ENCODE measurements at places on chromosomes 6 and 20.

- no peak for DNase-seq
These were observed 20.6 kb downstream of the DTNBP1 start for GRCh38 chr6:15642276-15642675.

DNA sequence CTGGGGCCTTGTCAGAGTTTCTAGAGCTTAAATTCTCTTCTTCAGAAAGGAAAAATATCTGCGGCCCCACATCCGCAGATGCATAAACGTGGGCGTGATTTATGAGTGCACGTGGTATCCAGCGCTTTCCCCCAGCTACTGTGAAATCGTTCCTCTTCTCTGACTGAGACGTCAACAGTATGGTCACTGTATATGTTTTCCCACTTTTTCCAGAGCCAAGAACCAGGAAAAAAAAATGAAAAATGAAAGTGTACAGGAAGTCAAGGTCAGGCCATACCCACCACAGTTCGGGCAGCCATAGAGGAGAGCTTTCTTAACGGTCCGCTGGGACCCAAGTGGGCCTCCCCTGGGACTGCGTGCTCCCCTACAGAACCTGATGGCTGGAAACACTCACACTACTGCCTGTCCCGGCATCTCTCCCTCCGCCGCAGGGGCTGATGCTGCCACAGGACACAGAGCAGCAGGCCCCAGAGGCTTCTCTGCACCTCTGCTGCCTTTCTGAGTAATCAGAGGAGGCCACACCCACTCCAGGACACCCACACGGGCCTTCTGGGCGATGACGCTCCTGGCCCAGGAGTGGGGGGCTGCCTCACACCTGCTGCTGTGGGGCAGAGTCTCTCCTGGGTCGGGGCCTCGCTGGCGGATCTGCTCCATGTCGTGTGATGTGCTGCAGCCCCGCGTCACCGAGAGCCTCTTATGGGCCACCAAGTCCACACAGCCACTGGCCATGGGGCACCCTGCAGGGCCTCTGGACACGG, 16.4 kb upstream of the STX16 start:
- no peak for DNase-seq

GRCh38 chr6:168535711-168536110, 94.7 kb downstream of the SMOC2 start:
- DNase-seq = no peak

DNA sequence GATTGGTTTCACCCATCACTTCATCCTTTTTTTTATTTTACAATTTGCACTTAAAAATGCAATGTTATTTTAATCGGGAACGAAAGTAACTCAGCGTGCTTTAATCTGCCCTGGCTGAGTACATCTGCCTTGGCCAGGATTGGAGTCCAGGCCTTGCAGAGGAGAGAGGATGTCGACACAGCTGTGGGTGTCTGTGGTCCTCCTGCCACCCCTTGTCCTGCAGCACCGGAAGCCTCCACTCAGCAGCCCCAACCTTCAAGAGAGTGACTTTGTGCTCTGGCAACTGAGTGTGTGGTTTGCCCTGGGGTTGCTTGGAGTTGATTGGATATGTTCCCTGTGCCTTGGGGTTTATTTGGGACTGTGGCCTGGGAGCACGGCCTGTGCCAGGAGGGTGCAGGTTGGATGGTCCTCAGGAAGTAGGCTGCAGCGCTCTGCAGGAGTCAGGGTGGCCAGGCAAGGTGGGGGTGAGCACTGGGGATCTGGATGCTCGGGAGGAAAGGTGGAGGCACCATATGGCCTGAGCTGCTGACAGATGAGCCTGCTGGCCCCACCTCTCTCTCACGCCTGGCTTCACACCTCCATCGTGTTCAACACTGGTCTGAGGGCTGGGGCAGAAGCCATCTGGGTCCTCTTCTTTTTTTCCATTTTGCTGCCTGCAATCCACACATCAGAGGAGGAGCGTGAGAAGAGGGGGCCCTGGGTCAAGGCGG, 4.3 kb downstream of the MYT1 start:
- no peak for DNase-seq

DNA sequence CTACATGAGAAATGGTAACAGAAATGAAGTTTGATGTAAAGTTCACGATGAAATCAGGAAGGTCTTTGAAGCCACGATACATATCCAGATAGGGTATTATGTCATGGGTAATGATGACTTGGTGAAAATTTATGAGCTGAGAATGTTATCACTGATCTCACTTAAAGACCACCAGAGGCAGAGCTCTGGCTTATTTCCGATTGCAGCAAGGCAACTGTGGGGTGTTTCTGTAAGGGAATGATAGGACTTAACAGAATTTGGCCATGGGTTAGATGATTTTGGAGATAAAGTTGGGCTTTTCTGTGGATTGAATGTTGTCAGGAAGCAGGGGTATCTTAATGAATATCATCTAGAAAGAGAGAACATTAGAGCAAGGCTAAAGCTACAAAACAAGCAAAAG, 508.4 kb downstream of the HDGFL1 start:
- DNase-seq = no peak

- DNase-seq = no peak
These were observed 219.3 kb downstream of the GMDS start for GRCh38 chr6:2026133-2026532.

- DNase-seq = no peak
These were observed 3.8 kb downstream of the SEC23B start for GRCh38 chr20:18511571-18511970.

DNA sequence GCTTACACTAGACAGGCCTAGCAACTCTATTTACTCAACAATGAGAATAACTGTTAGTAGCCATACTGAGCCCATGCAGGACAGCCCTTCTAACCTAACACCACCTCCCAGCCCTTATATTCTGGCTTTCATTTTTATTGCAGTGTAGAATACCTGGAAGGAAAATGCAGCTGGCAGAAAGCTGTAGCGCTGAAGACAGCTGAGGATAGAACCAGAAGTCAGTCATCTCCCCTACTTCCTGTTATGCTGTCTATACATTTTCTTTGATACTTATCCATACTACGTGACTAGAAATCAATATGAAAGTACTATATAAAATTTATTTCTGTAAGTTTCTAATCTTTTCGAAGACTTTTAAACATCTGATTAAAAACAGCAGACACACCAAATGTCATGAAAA, 182.6 kb upstream of the SHLD1 start:
- no peak for DNase-seq

- DNase-seq = no peak
These were observed 51.9 kb upstream of the NFATC2 start for GRCh38 chr20:51594236-51595057.

DNA sequence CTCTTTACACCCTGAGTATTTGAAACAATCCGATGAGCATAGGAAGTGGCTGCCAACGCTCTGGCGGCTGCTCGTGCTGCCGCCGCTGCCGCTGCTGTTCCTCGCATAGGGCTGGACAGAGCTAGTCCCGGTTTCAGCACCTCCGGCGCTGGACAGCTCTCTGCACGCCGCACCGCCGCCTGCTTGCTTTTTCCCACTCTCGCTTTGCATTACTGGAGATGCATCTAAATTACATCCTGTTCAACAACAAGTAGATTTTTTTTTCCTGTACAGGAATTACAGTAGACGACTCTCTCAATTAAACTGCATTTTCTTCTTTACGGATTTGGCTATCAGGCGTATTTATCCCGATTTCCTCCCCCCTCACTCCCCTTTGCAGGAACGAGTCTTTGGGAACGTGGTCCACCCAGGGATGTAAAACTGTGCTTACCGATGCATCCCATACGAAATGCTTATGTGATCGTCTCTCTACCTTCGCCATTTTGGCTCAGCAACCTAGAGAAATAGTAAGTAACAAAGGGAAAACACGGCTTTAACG, 563.8 kb downstream of the LMBRD1 start:
- DNase-seq = no peak

DNA sequence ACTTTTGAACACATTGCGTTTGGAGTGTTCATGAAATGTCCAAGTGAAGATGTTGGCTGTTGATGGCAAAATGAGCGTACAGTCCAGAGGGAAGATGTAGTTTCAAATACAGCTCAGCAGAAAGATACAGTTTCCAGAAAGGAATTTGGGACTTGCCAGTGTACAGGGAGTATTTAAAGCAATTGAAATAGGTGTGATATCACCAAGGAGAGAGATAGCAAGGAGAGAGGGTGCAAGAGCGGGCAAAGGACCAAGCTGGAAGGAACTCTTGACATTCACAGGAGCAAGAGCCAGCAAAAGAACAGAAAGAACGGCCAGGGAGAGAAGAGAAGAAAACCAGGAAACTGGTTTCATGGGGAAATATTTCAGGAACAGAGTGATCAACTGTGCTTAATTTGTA, 47.8 kb downstream of the CARMIL1 start:
- DNase-seq = peak; percentile 61

DNA sequence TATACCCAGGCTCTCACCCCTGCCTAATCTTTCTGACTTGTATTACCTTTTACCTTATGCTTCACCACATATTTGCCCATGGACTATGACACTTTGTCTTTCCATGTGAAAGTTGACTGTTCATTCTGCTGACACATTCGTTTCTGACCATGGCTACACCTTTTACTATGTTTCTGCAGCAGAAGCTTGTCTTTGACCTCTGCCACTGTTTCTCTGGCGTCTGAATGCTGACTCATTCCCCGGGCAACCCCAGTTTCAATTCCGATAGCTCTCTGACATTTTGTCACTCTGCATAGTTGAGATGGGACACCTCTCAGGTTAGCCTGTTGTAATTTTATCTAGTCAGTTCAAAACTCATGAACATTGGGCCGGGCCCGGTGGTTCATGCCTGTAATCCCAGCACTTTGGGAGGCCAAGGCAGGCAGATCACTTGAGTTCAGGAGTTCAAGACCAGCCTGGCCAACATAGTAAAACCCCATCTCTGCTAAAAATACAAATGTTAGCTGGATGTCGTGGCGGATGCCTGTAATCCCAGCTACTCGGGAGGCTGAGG, 50.7 kb downstream of the SLC26A8 start:
- no peak for DNase-seq

DNA sequence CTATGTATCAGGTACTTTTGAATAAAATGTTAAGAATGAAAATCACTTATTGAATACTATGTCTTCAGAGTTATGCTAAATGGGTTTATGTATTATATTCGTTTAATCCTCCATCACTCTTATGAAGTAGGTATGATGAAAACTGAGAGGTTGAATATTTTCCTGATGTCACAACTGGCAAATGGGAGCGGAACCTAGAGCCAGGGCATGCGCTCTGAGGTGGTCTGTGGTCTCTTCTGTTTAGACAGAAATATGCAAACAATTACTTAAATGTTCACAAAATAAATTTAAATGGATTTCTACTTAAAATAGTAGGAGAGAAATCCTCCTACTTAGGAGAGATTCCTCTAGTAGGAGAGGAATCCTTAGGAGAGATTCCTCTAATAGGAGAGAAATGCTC, 21.3 kb upstream of the UTRN start:
- no peak for DNase-seq

DNA sequence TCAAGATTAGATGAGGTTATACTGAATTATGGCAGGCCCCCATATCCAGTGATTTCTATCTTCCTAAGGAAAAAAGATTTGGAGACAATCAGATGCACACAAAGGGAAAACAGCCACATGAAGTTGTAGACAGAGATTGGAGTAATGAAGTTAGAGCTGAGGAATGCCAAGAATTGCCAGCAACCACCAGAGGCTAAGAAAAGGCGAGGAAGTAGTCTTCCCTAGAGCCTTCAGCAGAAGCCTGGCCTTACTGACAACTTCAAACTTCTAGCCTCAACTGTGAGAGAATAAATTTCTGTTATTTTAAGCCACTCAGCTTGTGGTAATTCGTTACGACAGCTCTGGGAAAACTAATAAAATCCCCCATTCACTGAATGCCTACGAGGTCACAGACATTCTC, 473.9 kb downstream of the COL12A1 start:
- DNase-seq = no peak

DNA sequence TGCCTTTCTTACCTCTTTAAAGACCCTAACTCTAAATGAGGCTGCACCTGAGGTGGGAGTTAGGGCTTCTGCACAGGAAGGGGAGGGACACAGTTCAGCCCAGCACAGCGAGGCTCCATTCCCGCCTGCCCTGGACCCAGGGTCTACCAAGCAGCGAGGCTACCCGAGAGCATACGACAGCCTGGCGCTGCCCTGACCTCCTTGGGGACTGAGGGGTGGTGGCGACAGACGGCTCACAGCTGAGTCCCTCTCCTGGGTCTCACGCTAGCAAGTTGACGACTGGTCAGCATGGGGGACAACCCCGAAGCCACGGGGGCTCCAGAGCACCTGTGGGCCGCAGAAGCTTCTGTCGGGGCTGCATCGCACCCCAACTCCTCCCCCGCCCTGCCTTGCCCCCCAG, 24.4 kb downstream of the SLC17A9 start:
- no peak for DNase-seq

DNA sequence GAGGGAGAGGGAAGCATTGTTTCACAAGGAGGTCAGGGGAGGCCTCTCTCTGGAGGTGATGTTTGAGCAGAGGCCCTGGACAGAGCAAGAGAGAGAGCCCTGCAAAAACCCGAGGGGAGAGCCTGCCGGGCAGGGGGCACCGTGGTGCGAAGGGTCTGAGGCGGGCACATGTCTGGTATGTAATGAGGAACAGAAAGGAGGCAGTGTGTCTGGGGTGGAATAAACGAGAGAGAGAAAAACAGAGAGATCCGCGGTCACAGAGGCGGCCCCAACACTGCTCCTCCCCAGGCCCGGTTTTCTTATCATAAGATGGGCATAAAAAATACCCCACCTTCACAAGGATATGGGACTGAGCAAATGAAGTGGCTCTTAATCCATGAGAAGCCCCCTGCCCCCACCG, 119.2 kb downstream of the PREX1 start:
- DNase-seq = no peak

GRCh38 chr20:37877832-37878772, 24.8 kb upstream of the VSTM2L start:
- no peak for DNase-seq

DNA sequence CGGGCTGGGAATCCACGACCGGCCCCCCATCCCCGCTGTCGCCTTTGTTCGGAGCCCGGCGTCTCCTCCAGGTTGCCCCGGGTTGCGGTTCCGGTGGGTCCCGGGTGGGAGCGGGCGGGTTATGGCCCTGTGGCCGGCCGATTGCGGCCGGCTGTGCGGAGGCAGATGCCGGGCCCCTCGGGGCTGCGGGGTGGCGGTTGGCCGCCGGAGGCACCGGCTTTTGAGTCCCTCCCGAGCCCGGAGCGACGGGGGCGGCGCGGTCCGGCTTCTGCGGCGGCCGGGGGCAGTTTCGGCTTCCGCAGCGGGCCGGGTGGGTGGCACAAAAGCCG, 431 bp downstream of the LOC128125822 start:
- DNase-seq = no peak
